ENCODE measurements at places on chromosomes 7 and 10.

DNA sequence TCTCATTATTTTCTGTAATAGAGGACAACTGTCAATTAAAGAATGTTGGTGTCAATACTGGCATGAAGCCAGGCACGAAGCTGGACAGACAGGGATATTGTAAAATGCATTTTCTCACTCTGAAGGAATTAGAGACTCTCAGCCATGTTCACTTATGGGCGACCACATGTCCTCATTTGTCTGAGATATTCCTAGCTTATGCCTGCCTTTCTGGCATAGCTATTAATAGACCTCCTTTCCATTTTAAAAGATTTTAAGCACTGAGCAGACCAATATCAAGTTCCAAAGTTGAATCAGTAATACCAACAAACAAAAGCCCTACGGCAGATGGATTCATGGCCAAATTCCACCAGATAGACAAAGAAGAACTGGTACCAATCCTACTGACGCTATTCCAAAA is 589.9 kb downstream of the GRM8 start:
- no peak for DNase-seq

DNA sequence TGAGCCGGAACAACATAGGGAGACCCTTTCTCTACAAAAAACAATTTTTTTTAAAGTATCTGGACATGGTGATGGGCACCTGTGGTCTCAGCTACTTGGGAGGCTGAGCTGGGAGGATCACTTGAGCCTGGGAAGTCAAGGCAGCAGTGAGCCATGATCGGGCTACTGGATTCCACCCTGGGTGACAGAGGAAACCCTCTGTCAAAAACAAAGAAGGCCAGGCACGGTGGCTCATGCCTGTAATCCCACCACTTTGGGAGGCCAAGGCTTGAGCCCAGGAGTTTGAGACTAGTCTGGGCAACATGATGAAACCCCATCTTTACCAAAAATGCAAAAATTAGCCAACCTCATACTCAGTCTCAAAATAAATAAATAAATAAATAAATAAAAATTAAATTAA is 19.9 kb upstream of the ZCCHC24 start:
- DNase-seq = no peak

DNA sequence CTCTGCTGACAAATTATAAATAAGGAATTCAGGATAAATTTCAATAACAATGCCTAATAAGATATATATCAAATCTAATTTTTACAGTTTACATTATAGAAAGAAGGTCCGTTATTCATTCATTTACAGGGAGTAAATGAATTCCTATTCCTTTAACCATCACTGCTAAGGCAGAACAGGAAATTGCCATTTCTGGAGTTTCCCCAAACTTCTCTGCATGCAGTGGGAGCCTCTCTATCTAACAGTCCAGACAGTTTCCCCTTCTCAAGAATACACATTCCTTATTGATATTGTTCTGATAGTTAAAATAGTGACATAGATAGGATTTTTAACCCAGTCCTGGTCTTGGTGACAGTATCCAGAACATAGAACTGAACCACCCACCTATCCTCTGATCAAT is 24.3 kb downstream of the MKI67 start:
- no peak for DNase-seq

DNA sequence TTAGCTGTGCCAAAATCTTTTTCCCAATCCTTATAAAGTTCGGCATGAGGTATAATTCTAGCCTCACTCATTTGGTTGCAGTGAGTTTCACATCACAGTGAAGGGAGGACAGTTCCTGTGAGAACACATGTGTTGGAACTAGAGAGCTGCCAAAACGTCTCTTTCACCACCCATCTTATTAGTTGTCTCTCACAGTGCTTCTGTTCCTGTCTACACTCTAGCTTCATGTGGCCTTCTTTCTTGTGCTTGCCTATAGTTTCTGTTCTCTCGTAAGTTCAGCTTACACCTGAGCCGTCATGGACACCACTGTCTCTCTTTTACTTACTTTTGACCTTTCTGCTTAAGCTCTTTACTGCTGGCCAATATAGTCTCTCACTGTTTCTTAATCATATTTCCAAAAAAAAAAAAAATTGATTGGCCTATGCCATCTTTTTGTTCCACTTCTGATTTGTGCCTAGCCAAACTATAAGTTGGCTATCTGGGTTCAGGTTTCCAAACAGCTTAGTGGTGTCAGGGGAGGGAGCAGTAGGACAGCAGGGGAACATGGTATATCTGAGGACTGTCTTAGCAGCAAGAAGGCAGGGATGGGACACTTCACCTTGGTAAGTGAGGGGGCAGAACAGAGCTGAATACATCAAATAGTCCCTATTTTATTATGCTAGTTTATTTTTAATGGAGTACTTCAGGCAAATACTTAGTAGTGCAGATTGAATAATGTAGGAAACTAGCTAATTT is 38.0 kb downstream of the ZNRF2 start:
- DNase-seq = no peak

DNA sequence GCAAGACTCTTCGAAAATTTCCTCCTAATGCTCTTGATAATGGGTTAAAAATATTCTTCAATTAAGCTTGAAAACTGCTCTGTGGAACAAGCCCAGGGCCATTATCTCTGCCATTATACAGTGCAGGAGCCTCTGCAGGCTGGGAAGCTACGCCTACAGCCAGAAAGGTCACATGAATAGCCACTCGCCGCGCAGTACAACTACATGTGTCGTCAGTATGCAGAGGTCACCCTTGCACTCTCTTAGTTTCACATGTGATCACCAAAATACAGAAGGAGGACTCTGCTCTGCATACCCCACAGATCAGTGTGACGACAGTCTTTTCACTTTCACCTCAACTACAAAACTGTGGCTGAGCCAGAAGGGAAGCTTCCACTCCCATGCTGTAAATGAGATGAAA is 141.8 kb upstream of the C1QL3 start:
- DNase-seq = no peak

GRCh38 chr7:29854257-29854938 is 48.1 kb downstream of the WIPF3 start:
- DNase-seq = no peak

DNA sequence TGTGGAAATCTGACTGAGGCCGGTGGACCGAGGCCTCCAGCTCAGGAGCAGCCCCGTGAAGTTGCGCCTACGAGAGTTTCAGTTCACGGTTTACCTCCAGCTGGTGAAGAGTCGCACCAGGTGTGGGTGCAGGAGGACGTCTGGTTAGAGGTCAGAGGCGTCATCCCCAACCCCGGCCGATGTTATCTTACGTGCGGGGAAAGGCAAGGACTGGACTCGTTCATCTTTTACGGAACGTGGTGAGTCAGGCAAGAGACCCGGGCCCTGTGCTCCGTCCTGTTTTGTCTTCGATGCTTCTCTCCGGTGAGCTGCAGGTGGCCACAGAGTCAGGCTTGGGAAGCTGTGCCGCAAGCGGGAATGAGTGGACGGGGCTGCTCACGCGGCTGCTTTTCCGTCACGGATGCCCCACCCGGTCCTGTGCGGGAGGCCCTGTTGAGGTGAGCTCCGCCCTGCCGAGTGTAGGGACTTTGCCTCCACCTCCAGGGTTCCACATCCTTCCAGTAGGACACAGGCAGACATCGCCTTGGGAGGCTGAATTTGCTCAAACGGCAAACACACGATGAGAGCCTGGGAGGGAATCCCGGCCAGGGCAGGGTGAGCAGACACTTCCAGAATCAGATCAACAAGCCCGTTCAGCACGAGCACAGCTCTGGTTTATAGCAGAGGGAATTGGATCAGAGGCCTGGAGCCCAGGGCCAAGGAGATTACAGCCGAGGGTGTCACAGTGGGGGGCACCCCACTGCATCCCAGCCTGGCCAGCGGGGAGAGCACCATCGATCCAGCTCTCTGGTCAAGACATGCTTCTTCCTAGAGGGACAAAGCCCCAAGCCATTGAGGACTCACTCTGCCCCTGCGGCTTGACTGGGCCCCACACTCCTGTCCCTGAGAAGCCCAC is 50.1 kb upstream of the INPP5A start:
- DNase-seq = no peak

GRCh38 chr7:148911626-148912025 is 27.5 kb upstream of the EZH2 start:
- no peak for DNase-seq

GRCh38 chr7:152702-153391 is 39.5 kb upstream of the FAM20C start:
- DNase-seq = no peak

GRCh38 chr10:74093530-74094164 is 57.0 kb downstream of the AP3M1 start:
- DNase-seq = no peak

DNA sequence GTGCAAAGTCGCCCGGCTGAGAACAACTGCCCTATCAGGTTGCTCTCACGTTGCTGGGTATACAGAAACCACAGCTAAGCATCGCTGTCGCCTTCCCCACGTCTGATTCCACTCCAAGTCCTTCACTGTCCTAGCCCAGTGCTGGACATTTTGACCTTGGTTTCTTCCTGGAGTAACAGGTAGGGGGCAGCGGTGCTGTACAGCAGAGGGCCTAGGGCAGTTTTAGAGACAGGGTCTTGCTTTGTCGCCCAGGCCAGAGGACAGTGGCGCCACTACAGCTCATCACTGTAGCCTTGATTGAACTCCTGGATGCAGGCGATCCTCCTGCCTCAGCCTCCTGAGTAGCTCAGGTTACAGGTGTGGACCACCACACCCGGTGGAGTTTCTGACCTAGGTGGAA is 2.6 kb downstream of the CLDN15 start:
- DNase-seq = no peak

DNA sequence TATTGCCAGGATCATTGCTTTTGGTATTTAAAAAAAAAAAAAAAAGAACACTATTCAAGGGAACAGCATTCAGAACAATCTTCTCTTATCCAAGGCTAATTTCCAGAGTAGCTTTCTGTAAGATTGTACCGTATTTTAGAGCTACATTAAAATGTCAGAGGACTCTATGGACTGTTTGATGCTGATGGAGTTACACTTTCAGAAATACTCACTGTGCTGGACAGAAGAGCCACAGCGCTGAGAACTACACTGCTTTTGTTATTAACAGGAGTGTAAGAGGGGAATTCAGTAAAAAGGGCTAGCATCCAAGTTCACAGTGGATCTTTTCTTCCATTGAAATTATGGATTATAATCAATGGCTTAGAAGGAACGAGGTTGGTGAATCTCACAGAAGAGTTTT is 247.7 kb downstream of the AHR start:
- DNase-seq = no peak

DNA sequence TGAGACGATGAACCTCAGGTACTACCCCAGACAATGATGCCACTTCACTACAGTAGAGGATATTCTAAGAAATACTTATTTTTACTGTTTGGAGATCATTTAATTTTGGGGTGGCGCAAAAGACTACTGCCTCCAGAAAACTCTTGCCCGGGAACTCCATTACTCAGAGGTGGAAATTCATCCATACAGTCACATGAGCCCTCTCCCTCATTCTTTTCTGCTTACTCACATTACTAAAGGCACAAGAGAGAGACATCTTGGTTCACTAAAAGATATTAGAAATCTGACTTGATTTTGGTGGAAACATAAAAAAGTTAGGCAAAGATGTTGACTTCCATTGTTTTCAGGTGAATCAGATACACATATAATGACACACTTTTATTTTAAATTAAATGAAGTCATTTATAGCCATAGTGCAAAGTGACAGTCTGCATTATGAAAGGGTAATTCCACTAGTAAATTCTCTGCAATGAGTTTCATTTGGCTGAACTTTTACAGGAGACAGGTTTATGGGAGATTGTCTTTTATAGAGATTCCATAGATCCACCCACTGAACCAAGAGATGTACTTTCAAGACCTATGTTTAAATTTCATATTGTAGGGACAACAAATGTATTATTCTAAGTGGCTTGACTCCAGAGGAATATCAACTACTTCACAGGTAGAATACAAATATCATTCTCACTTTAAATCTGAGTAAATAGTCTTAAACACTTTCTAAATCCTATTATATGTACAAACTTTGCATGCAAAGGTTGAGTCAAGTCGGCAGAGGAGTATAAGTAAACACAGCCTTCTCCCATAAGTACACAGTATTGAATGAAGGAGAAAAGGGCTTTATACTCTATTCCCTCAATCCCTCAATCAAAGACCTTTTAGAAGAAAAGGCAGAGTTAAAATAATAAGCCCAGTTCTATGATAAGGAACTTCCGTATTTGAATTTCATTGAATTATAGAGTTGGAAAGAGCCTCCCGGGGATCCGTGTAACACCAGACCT is 18.8 kb downstream of the NEBL start:
- DNase-seq = no peak

GRCh38 chr10:4984223-4984622 is 19.4 kb downstream of the AKR1C2 start:
- no peak for DNase-seq

DNA sequence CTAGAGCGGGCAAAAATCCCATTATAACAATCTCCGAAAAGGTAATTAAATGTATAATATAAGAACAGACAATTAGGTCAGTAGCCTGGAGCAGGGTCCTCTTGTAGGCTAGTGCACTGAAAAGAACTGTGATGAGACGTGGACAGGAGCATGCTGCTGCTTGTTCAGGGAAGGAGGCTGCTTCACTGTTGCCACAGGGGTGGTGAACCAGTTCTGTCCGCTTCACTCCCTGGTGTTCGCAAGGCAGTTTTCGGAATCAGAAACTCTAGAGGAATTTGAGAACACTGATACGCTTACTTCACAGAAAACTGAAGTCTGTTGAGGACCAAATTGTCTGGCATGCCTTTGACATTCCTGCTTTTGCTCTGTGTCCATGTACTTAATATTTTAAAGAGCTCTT is 17.4 kb downstream of the ZNRF2 start:
- no peak for DNase-seq

GRCh38 chr7:149772956-149773434 is 393 bp downstream of the ZNF467 start:
- DNase-seq = no peak

GRCh38 chr10:114239117-114239993 is at the start of gene VWA2:
Gene VWA2, plus strand, starts transcription at chr10:114239254. Its CDS starts 9,460 bp downstream, at chr10:114248714.
- DNase-seq = no peak

- DNase-seq = no peak
Measured at GRCh38 chr10:58930500-58930899, 245.9 kb upstream of the PHYHIPL start.

DNA sequence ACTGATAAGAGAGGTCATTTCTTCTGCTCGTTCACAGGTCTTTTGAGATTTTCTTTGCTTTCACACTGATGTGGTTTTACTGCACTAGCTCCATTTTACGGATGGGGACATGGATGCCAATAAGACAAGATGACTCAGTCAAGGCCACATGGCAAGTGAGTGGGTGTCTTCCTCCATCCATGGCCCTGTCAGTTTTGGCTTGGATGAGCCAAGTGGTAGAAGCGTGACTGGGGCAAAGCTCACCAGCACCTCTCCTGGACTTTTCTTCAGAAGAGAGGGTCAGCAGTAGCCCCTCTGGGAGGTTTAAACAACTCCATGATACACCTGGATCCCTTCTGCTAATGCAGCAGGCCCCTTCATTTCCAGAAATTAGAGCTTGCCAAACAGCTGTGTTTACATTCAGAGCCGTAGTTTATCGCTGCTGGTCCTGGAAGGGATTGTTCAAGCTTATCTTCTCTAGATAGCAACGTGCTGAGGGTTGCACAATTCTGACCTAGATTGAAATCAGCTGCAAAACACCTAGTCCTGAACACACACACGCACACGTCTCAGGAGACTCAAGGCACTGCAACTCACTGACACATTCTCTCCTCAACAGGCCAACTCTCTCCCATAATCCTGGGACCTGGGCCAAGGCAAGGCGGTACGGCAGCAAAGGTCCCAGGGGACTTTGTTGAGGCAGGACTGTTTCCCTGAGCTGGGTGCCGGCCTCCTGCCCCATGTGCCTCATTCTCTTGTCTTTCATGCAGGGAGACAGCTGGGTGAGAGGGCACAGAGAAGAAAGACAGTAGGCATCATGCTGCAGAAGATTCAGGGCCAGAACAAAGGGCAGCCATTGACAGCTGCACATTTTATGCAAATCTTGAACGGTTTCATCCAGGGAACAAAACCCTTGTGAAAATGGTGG is 14.2 kb upstream of the PDCD4 start:
- DNase-seq = no peak

- no peak for DNase-seq
Measured at GRCh38 chr10:69741671-69742355, 59.9 kb upstream of the COL13A1 start.
